ENCODE measurements at places on chromosomes 12 and 14. TPM values are rescaled to one million over a fixed set of nuclear protein-coding genes. Genes with fewer than 3 reads are reported as not detected.

DNA sequence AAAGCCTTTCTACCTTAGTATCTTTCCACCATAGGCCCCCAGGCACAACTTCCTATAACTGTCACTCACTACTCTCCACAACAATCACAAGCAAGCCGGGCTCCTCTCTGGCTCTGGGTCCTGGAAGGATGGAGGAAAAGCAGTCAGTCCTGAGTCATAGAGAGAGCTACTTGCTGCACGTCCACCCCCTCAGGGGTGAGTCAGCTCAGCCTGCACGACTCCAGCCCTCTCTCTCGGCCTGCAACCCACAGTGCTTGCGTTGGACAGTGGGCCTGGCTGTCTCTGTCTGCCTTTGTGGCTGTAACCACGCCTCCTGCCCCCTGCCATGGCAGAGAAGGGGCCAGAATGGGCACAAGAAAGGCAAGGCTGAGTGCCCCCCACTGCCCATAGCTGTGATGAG, 154.1 kb upstream of the FKBP4 start:
- peak; percentile 98 for DNase-seq

DNA sequence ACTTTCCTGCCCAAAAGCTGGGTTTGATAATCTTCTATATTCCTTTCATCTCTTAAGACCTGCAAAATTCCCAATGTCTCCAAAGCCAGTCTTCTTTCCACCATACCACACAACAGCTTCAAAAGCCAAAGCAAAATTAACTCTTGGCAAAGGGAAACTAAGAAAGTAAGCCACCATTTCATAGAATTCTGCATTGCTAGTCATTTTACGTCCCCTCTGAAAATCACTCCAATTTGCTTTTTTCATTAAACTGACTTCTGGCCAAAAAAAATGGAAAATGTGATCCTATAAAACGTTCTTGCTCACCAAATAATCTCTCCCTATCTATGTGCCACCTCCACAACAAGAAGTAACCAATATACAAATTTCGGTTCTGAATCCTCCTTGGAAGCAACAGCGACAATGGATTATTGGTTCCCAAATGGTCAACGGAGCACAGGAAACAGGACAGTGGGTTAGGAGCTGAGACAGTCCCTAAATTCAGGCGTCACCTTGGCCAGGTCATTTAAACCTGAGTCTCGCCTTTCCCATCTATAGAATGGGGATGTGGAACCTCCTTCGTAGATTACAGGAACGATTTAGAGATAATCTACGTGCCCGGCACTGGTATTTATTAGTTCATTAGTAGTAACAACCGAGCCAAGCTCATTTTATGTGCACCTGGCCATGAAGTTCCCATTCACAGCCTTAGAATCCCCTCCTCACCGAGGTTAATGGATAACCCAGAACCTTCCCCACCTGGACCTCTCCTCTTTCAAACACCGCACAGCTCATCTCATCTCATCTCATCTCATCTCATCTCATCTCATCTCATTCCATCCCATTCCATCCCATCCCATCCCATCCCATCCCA, 1.2 kb downstream of the NT5DC3 start:
- no peak for DNase-seq

DNA sequence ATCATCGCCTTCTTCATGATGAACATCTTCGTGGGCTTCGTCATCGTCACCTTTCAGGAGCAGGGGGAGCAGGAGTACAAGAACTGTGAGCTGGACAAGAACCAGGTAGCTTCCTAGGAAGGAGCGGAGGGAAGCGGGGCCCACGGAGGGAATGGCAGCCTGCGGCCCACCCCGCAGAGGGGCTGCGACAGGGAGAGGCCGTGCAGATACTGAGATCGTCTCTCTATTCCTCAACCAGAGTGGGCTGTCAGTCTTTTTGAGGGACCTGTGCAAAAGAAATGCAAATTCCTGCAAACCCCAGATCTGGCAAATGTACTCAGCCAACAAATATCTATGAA, 186.2 kb upstream of the FKBP4 start:
- no peak for DNase-seq

DNA sequence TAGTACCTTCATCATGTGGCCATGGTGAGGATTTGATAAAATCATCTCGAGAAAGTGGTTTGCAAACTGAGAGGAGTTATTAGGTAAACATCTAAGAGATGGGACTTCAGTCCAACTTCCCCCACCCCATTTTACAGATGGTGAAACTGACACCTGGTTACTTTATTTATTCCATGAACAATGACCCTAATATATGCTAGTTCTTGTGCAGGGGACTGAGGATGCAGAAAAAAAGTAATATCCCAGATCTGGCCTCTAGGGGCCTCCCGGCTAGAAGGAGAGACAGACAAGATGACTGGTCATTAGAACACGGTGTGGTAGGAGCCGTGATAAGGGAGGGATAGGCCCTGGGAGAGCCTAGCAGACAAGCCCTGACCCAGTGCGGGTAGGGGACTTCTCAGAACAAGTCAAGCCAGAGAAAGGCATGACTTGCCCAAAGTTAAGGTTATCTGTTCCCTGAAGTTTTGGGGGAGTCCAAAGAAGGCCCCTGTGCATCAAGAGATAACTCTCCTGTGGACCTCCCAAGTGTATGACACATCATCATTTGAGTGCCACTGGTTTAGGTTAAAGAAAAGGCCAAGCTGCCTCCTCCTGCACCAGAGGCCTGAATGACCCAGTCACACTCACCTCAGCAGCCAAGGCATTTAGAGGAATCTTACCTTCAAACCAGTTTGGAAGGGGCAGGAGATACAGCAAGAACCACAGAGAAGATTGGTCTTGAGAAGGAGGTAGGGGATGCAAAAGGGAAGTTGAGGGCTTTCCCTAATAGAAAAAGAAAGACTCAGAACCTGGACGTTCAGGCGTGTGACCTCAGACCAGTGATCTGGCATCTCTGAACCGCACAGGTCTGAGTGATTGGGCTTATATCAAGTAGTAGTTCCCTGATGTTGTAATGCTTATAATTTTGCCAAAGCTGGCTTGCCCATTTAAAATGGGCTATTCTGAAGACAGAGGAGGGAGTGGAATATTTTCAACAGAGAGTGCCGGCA, 1.6 kb downstream of the CMKLR1 start:
- DNase-seq, result peak; percentile 41

ST8SIA1 gene
- total RNA-seq, result 0.20 TPM

RHNO1 gene
- total RNA-seq, result 52.8 TPM

GRCh38 chr12:95204141-95204866, 13.0 kb downstream of the FGD6 start:
- DNase-seq, result peak; percentile 73

- DNase-seq, result no peak
Observed at GRCh38 chr14:100067481-100067880, 2.3 kb downstream of the EVL start.

TAS2R8 gene
- total RNA-seq, result not detected

DNA sequence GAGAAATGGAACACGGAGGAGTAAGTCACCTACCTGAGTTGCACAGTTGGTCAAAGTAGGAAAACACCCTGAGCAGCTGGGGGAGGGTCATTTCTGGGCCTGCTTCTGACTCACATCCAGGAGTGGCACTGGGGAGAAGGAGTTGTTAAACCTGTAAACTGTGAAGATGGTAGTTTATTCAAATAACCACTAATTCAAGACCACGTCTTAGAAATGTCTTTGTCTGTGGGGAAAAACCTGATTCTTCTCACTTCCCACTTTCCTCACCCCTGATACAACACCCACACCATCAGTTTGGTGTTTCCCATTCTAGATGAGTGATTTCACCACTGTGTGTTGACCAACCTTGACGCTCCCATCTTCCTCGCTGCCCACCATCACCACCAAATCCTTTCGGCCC, 207.1 kb downstream of the ANO4 start:
- DNase-seq, result no peak

- DNase-seq, result no peak
Observed at GRCh38 chr14:69079747-69080146, 73.2 kb downstream of the DCAF5 start.

DNA sequence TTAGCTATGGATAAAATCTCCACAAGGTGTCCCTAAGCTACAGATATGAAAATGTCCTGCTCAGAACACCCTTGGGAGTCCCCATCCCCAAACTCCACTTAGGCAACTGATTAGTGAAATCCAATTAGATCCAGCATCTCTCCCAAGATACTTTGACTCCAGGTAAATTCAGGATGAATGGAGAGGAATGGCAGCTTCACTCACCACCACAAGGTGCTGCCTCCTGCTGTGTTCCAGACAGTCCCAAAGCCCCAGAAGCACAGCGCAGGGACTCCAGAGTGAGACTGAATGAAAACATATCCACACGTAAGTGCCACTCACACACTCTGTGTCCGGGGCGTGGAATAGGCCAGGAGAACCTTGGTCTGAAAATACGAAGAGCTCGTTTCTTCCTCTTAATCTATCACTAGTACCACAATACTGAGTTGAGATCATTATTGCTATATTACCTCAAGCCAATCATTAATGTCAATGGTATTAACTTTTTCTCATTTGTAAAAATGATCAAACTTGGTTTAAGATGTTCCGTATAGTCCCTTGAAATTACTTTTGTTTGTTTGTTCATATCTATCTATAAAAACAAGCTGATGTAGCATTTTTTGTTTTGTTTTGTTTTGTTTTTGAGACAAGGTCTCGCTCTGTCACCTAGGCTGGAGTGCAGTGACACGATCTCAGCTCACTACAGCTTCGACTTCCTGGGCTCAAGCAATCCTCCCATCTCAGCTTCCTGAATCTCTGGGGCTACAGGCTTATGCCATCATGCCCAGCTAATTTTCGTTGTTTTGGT, 70.0 kb upstream of the BICD1 start:
- no peak for DNase-seq

TEX52 gene
- total RNA-seq, result not detected

GRCh38 chr12:104590022-104590421, 133.3 kb downstream of the CHST11 start:
- no peak for DNase-seq

HOXC12 gene
- 1.9 TPM for total RNA-seq

KTN1 gene
- total RNA-seq, result 153 TPM

ERP27 gene
- total RNA-seq, result not detected

CLEC12A gene
- total RNA-seq, result not detected

- DNase-seq, result no peak
Observed at GRCh38 chr12:8031872-8032241, 659 bp upstream of the FOXJ2 start.

FOXG1 gene
- 0.03 TPM for total RNA-seq

GRCh38 chr12:117331691-117332090, 29.7 kb downstream of the NOS1 start:
- no peak for DNase-seq

IGF1 gene
- not detected for total RNA-seq

- DNase-seq, result no peak
Observed at GRCh38 chr12:95100264-95101190, 27.1 kb upstream of the NR2C1 start.

DNA sequence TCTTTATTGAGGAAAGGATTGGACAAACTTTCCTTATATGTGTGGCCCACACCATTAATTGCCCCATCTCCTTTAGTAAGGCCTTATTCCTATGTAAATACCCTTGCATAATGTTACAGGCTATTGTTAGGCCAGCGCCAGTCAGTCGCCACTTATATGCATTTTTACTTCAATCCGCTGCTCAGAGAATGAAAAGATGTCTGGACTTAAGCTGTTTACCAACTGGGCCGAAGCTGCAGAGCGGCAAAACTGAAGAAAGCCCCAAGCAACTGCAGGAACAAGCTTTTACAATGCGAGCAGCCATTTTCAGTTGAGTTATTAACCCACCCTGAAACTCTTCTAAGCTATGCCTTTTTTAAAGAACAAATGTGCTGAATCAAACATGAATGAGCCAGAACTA, 92.1 kb upstream of the OTX2 start:
- DNase-seq, result no peak

RNASE8 gene
- not detected for total RNA-seq

- DNase-seq, result peak; percentile 53
Observed at GRCh38 chr12:32671930-32672780, 6.9 kb upstream of the DNM1L start.

BHLHE41 gene
- total RNA-seq, result not detected

GRCh38 chr12:130498589-130499385, 161.1 kb downstream of the PIWIL1 start:
- DNase-seq, result no peak

- DNase-seq, result peak; percentile 41
Observed at GRCh38 chr12:63917864-63918799, 73.6 kb downstream of the SRGAP1 start.

GRCh38 chr14:80973931-80974641, 18.7 kb downstream of the TSHR start:
- DNase-seq, result peak; percentile 18

- peak; percentile 57 for DNase-seq
Observed at GRCh38 chr12:31117203-31118011, 43.7 kb downstream of the DDX11 start.

CPM gene
- 1.7 TPM for total RNA-seq

MYH6 gene
- total RNA-seq, result not detected

C12orf54 gene
- not detected for total RNA-seq

- no peak for DNase-seq
Observed at GRCh38 chr12:96828169-96828789, 78.8 kb upstream of the NEDD1 start.

DNA sequence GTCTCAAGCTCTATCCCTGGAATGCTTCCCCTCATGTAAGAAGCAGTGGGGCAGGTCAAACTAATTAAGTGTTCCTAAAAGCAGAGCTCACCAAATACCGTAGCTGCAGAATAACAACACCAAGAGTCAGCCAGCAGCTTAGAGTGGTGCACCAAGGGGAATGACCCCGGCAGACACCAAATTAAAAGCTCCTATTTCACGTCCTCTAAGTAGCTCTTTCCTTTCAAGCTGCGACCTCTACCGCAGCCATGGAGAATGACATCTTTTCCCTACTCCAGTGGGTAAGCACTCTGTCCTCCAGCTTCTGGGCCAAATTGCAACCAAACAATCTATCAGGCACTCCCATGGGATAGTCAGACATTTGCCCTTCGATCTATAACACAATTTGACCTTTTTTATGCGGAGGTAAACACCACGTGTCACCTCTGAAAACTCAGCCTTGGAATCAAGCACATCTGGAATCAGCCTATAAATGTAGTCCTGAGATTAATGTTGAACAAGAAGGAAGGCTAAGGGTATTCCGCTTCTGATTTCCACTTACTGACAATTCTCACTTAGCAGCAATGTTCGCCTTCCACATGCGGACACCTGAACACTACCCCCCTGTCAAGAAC, 67.6 kb upstream of the CDKN3 start:
- peak; percentile 32 for DNase-seq

MYO1A gene
- total RNA-seq, result not detected

PTGDR gene
- not detected for total RNA-seq

DNA sequence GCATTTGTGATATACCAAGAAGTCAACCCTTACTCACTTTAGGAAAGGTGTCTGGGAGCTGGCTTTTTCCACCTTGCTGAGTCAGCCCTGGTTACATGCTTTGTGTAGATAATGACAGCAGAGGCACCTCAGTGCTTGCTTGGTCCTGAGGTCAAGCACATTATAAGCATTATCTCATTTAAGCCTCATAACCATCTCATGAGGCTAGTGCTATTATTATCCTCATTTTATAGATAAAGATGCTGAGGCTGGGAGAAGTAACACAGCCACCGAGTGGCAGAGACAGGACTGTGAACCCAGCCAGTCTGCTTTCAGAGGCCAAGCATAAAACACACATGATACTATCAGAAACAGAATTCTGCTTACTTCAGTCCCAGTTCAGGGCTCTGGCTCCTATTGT, 29.4 kb downstream of the MAX start:
- DNase-seq, result no peak

Data from MG63 (cell line).